HuH-7 (cell line): ENCODE measurements at places on chromosomes 2 and 18.
A peak's percentile ranks its signal among the peaks of the same experiment; 100 is the strongest.

DNA sequence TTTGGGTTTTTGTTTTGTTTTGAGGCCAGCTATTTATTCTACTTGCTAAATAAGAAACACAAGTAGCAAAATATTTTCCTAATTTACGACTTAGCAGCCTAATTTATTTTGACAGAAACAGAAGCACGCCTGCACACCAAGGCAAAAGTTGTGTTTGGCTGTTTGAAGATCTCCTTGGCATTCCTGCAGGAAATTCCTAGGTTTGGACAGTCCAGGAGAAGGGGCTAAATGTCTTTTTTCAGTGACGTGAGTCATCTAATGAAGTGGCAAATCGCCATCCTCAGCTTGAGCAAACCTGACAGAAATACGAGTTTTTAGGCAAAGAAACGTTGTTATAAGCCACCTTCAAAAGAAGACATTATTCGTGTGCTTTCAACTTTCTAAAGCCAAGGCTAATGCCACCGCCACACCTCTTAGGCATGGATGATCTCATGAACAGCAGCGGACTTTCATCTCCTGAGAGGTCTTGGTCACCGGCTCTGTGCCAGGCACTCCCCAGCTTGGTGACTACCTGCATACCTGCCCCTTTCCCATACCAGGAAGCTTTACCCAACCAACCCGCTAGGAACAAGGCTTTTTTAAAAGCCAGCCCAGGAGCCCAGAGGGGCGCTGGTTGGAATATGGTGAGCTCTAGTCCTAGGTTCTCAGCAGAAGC is 30.9 kb downstream of the STK39 start:
- no peak for DNase-seq

- no peak for DNase-seq
Observed at GRCh38 chr18:77106331-77106730, 26.3 kb downstream of the MBP start.

DNA sequence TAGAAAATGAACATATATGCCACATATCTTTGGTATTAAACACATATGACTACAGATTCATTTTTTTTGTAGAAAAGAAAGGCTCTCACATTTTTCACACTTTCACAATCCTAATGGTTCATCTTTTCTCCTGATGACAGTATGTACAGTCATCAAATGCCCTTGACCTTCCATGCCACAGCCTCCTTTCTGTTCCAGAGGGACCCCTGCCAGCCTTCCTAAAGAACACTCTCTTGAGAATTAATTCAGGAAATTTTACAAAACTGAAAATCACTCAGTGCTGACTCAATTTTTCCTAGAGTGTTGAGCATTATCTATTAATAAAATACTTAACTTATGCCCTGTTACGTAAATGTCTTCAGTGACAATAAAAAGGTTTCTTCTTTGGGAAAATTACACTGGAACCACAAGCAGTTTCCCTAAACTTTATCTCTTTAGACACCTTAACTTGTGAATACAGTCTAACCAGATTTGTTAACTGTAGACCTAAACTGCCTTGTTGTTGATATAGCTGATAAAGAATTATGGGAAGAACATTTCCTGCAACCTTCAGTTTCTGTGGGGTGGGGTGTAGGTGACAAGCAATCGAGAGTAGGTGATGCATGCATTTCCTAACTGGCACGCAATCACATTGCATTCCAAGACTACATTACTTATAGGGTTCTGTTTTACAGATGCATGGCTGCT is 15.3 kb upstream of the ACOXL start:
- no peak for DNase-seq

DNA sequence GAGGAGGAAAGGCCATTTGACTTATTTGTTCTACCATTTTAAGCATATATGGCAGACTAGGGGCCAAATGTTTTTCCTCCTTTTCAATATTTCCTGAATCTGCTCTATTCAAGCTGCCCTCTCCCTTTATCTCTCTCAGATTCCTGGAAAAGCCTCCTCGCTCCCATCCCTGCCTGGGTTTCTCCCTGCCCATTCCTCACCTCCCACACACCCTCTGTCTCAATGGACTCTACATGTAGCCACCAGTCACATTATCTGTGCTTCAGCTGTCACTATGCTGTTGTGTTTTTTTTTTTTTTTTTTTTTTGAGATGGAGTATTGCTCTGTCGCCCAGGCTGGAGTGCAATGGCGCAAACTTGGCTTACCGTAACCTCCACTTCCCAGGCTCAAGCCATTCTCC is 22.9 kb downstream of the TYMS start:
- no peak for DNase-seq

- DNase-seq: no peak
Observed at GRCh38 chr2:238379096-238379810, 47.5 kb upstream of the ASB1 start.

- no peak for DNase-seq
Observed at GRCh38 chr2:66437691-66438497, 3.0 kb downstream of the MEIS1 start.

DNA sequence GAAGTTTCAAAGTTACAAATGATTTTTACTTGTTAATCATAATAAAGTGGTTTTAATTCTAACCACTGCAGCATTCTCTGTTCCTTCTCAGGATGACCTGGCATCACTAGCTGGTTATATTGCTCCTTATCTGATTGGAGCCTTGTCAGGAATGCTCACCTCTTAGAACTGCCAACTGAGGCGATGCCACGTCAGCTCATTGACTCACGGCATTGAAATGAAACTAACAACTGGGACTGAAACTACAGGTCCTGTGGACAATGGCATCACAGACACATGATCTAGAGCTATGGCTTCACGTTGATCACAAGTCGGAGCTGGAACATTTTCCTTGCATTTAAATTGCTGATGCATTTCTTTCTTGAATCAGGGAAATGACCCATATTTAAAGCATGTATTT is 54.9 kb upstream of the MAP2 start:
- peak; percentile 11 for DNase-seq

- no peak for DNase-seq
Observed at GRCh38 chr2:205401511-205401910, 280.8 kb upstream of the NRP2 start.

DNA sequence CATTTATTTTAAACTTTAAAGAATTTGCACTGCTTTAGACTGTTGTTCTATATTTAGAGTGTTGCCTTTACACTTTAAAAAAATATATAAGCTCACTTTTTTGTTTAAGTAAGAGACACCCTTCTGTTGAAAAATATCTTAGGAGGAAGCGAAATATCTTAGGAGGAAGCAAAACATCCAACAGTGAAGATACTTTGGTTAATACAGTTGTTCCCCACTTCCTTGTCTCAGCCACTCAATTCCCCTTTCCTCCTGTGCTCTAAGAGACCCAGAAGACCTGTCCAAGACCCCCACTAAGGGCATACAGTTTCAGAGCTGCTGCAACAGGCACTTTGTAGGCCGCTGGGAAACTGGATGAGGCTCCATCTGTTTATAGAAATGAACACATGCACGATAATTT is 5.7 kb downstream of the SERPINB8 start:
- no peak for DNase-seq

- DNase-seq: no peak
Observed at GRCh38 chr2:27208486-27209050, 3.3 kb upstream of the ATRAID start.

- DNase-seq: no peak
Observed at GRCh38 chr2:168438553-168438952, 17.5 kb upstream of the CERS6 start.

DNA sequence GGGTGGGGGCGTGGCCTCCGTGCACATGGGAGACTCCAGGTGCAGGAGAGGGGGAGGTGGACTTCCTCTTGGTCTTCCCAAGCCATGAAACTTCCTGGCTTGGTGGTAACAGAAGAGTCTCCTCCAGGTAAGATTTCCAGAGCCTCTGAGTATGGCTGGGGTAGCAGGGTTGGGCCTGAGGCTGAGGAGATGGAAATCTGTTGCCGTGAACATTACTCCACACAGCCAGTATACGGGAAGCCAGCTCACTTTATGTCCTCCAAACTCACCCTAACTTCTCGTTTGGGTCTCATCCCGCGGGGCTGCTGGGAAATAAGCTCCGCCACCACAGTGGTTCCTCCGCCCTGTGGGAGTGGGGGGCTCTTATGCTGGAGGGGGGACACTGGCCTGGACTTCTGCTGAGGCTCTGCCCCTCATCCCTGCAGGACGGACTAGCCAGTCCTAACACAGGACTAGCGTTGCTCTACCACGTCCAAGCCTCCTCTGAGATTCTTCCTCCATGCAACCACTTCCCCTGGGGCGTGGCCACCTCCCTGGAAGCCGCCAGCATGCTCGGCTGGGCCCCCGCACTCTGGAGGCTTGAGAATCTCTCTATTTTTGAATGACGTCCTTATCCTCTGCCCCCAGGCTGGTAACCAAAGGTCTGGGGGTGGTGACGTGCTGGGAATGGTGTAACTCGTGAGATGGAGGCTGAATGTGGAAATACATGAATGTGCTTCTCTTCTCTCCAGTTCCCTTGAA is 777 bp upstream of the RAB17 start:
- no peak for DNase-seq

GRCh38 chr2:28231110-28231631 is 161.5 kb upstream of the FOSL2 start:
- DNase-seq: no peak

- no peak for DNase-seq
Observed at GRCh38 chr2:171319164-171319810, 114.5 kb downstream of the METTL8 start.

DNA sequence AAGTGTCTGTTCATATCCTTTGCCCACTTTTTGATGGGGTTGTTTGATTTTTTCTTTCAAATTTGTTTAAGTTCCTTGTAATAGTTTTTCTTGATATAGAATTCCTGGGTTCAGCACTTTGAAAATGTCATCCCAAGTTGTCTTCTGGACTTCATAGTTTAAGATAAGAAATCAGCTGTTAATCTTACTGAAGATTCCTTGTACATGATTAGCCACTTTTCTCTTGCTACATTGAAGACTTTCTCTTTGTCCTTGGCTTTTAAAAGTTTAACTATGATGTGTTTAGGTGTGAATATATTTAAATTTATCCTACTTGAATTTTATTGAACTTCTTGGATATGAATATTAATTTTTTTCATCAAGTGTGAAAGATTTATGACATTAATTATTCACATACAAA is 387.2 kb upstream of the CWC22 start:
- no peak for DNase-seq

DNA sequence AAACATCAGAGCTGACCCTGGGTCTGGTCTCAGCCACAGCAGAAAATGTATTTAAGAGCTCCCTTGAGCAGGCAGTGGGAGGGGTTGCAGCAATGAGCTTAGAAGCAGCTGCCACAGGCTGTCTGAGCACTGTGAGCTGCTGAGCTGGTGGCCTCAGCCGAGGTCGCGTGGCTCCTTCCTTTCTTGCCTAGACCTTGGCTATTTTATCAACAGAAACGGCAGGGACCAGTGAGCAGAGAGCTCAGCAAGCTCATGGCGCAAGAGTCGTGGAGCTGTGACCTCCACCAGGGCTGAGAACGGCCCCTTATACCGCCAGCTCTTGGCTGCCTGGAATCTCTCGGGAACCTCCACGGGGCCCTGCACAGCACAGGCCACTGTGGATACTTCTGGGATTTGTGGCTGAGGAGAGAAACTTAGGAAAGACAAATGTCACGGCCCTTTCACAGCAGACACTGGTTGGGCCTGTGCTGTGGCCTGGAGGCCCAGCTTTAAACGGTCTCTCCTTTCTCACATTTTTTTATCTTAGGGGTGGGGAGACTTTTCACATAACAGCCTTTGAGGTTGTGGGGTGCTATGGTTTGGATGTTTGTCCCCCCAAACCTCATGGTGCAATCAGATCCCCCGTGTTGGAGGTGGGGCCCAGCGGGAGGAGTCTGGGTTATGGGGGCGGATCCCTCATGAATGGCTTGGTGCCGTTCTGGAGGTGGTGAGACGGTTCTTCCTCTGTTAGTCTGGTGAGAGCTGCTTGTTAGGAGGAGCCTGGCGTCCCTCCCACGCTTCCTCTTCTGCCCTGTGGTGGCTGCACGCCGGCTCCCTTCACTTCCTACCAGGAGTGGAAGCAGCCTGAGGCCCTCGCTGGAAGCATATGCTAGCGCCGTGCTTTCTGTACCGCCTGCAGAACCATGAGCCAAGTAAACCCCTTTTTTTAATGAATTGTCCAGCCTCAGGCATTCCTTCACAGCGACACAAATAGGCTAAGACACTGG is 1.7 kb downstream of the ALLC start:
- no peak for DNase-seq

DNA sequence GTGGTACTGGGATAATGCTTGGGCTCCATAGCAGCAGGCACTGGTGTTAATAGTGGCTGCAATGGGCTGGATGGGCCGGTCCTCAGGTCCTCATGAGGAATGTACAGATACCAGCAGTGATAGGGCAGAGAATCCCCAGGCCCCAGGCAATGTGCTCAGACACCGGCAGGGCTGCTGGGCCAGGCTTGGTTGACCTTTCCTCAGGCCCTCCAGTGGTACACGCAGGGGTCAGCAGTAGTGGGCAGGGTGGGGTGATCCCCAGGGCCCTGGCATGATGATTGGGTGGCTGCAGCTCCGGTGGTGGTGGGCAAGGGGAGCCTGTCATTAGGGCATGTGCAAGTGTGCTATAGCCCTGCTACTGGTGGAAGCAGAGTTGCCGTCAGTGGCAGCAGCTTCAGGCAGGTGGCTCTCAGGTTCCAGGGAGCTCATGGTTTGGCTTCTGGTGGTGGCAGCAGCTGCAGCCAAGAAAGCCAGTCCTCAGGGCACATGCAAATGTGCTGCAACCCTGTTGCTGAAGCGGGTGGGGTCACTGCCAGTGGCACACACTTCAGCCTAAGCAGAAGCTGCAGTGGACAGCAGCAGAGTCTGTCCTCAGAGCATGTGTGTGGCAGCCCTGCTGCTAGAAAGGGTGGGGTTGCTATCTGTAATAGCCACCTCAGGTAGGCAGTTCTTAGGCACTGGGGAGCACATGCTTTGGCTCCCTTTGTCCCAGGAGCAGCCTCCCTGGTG is 56.8 kb downstream of the CCNT2 start:
- DNase-seq: no peak

- DNase-seq: no peak
Observed at GRCh38 chr2:126837966-126838715, 60.5 kb upstream of the TEX51 start.

- no peak for DNase-seq
Observed at GRCh38 chr2:12054956-12055618, 308.7 kb downstream of the LPIN1 start.

DNA sequence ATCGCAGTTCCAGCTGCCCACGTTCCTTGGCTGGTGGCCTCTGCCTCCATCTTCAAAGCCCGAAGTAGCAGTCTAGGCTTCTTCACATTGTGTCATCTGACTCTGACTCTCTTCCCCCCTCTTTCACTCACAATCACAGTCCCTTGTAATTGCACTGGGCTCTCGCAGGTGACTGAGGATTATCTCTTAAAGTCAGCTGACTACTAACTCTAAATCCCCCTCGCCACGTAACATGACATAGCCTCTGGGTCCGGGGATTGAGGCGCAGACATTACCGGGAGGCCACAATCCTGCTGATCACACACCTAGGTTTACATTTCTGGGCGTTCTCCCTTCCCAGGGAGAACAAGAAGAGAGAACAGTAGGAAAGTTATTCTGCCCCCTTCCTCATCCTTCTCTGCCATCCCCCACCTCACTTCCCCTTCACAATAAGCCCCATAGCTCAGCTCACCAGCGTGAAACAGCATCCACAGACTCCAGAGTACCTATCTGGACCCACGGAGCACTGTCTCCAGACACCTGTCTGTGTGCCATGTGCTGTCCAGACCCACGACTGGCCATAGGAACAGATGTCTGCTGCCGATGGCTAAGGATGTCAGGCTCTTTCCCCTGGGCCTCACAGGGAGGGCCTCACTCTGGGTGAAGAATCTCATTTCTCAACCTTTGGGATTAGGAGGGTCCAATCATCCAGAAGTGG is 64.3 kb upstream of the FZD7 start:
- no peak for DNase-seq
